ENCODE measurements at places on chromosomes 12 and 14. TPM values are rescaled to one million over a fixed set of nuclear protein-coding genes. Genes with fewer than 3 reads are reported as not detected.
A peak's percentile ranks its signal among the peaks of the same experiment; 100 is the strongest.

Gene POTEM
- not detected for polyA plus RNA-seq

DNA sequence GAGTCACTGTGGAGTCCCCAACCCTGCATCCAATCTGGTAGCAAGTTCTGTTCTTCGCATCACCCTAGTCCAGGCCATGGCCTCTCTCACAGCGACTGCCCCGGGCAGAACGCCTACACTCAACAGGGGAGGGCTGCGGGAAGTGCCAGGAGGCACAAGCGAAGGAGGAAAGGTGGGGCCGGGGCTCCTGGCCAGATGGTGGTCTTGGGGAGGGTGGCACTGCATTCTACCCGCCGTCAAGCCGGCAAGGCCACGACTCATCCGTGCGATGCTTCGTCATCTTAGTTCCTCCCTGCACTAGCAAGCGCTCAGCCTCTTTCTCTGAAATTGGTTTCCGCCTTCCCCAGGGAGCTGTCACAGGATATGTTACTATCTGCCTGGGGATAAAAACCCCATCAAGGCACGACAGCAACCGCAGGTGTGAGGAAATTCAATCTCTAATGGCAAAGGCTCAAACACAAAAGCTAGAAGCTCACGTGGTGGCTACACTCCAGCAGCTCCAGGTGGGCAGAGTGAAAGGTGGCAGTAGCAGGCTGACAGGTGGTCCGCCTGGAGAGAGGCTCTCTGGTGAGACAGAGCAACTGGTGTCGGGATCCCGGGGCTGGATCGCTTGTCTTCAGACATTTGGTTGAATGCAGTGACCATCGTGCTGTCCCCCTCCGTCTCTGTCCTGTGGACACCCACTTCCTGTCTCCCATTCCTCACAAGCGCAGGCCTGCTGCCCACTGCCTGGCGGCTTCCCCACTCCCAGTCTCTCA lies 34.1 kb downstream of the ACADS start:
- no peak for DNase-seq

DNA sequence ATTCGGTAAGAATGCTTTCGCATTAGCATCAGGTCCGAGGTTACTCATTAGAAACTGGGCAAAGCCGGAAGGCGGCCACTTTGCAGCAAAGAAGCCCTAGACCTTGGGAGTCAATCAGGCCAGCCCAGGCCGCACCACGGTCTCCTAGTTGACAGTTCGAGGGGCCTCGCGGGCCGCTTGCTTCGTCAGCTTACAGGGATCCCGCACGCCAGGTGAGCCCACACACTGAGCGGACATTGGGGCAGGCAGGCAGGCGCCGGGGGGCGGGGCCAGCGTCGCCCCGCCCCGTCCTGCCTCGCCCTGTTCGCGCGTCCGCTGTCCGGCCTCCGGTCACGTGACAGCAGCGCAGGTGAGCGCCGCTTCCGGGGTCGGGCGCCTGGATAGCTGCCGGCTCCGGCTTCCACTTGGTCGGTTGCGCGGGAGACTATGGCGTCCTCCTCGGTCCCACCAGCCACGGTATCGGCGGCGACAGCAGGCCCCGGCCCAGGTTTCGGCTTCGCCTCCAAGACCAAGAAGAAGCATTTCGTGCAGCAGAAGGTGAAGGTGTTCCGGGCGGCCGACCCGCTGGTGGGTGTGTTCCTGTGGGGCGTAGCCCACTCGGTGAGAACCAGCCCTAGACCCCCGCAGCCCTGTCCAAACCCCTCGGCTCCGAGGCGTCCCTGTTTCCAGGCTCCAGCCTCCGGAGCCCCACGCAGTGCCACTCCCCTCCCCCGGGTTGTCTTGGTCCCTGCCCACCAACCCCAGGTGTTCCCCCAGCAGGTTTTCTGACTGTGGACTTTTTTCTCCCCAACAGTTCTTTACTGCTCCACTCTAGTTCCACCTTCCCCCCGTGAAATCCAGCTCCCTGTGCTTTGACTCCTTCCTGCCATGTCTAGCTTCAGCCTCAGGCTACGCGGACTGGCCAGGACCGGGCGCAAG lies at the start of gene PIP4K2C:
PIP4K2C (plus strand) TSS at position 329 of the 918 bp plus-strand sequence; CDS start at position 427, 98 bp downstream.
- DNase-seq: peak; percentile 65

GRCh38 chr12:106271575-106272505 lies 24.0 kb upstream of the CKAP4 start:
- no peak for DNase-seq

All from left renal cortex interstitium (tissue), 4 donors.